Germinal center (tissue), 1 donor: ENCODE measurements at places on chromosomes 11 and 22.
A peak's percentile ranks its signal among the peaks of the same experiment; 100 is the strongest.

- no peak for DNase-seq
These were observed 131.3 kb downstream of the AASDHPPT start for GRCh38 chr11:106208760-106209159.

- DNase-seq: no peak
These were observed 10.4 kb downstream of the OR51T1 start for GRCh38 chr11:4891996-4892640.

- DNase-seq: no peak
These were observed 12.7 kb upstream of the UVRAG start for GRCh38 chr11:75802021-75802912.

DNA sequence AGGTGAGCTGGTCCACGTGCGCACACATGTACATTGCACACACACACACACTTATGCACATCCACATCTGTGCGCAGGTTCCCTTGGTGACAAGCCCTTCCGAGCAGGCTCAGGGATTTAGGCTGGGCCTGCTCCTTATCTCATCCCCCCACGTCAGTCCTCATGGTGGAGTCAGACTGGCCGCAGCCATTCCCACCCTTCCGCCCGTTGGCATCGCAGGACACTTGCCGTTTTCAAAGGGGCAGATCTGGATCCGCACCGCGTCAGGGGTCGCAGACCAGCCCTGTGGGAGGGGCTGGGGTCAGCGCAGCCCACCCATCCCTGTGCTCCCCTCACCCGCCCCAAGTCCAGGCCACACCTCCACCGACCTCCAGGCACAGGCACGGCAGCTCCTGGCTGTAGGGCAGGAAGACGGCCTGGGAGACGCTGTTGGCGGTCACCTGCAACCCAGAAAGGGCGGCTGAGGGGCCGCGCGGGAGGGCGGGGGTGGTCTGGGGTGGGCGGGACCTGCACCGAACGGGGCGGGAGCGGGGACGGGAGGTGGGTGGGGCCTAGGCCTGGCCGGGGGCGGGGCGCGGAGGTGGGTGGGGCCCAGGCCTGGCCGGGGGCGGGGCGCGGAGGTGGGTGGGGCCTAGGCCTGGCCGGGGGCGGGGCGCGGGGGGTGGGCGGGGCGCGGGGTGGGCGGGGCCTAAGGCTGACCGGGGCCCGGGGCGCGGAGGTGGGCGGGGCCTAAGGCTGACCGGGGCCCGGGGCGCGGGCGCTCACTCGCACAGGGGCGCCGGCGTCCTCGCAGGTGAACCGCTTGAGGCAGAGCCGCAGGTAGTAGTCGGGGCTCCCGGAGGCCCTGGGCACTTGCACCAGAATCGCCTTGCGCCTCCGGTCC, 13.3 kb downstream of the IL17REL start:
- peak; percentile 50 for DNase-seq

- DNase-seq: no peak
These were observed 10.0 kb downstream of the MS4A2 start for GRCh38 chr11:60098508-60098907.

GRCh38 chr22:28044546-28045173, 125.6 kb upstream of the PITPNB start:
- DNase-seq: no peak

DNA sequence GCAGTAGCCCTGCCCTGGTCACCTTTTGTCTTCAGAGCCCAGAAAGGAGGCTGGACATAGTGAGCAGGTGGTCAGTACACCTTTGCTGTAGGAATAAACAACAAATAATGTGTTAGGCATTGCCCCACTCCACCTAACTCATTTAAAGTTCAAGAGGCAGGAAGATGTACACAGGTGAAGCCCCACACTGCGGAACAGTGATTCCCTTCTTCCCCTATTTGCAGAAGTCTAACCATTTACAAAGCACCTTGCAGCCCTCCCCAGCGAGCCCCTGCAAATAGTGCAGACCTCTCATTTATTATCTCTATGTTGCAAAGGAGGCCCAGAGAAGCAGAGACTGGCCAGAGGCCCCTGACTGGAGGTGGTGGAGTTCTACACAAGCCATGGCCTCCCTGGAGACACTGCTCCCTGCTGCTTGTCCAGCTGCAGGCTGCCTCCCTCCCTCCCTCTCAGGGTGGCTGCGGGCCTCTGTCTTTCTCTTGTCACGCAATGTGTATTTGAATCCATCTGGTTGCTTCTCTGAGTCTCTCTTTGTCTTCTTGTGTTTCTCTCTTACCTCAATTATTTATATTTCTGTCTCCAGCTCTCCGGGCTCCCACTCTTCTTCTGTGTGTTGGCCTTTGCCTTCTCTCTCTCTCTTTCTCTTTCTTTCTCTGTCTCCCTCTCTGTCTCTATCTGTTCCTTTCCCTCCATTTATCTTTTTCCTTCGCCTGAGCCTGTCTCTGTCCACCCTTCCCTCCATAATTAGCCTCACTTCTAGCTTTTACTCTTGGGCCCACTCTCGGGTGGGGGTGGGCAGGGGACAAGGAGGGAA, 59.1 kb upstream of the PRDM11 start:
- no peak for DNase-seq

DNA sequence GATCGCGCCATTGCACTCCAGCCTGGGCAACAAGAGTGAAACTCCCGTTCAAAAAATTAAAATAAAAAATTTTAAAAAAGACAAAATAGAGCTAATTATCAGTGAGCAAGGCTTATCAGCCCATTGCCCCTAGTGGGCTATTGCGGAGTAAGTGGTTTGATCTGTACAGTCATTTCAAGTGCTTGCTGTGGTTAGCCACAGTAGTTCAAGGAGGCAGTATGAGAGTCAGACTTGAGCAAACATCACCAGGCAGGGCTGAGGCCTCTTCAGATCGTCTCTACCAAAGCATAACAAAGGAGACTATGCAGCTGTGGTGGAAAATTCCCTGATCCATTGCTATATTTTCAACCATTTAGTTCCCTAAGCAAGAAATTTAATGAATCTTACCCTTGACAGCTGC, 4.3 kb upstream of the SBF2 start:
- peak; percentile 14 for DNase-seq

GRCh38 chr11:57764021-57764420, 2.4 kb downstream of the CTNND1 start:
- no peak for DNase-seq

GRCh38 chr11:106152013-106152412, 74.6 kb downstream of the AASDHPPT start:
- no peak for DNase-seq

GRCh38 chr11:108635106-108635505, 29.8 kb upstream of the DDX10 start:
- no peak for DNase-seq

DNA sequence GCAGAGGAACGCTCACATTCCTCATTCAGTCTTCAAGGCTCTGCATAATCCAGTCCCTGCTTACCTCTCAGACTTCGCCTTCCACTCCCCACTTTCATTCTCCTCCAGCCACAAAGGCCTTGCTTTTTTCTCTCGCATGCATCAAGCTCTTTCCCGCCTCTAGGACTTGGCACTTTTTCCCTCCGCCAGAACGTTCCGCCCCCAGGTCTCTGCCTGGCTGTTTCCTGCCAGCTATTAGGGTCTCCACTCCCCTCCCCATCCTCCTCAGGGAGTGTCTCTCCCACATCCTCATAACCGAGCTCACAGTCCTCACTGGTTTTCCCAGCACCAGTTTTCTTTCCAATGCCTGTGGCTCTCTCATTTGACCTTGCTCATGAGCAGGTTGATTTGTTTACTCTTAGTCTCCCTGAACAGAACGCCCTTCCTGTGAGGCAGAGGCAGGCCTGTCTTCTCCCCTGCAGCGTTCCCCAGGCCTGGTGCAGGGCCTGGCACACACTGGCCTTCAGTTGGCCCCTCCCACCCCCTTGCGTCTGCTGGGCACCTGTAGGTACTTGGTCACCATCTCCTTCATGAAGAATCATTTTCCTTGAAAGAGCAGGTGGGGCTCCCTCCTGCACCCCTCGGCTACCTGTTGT, 75.2 kb downstream of the RTL6 start:
- no peak for DNase-seq

DNA sequence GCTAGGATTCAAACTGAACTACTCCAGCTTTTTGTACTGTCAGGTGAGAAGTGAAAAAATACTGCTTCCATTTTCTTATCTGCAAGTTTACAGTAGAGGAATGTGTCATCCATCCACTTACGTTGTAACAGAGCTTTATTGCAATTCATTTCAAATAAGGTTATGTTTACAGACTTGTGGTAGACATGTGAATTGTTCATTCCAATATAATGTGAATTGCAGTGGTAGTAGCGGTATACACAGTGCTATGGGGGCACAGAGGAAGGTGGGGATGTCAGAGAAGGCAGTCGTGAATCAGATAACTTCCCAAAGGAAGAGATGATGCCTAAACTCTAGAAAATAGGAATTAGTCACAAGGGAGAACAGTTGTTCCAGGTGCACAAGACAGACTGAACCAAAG, 42.5 kb downstream of the CEP57 start:
- no peak for DNase-seq
